GM23248 (cell line): ENCODE measurements at places on chromosomes 1 and 21. TPM values are rescaled to one million over a fixed set of nuclear protein-coding genes. Genes with fewer than 3 reads are reported as not detected.

Gene RCAN1
- polyA plus RNA-seq: 76.3 and 77.3 TPM in 2 replicates

Gene OR2L8
- polyA plus RNA-seq: not detected in 2 replicates

Gene AGPAT3
- 12.2 and 12.3 TPM in 2 replicates for polyA plus RNA-seq

Gene TCEA3
- polyA plus RNA-seq: 21.3 and 23.2 TPM in 2 replicates

Gene C1orf141
- not detected in 2 replicates for polyA plus RNA-seq

Gene TTC22
- polyA plus RNA-seq: not detected in 2 replicates

Gene TNFRSF8
- 0.14 and 0.23 TPM in 2 replicates for polyA plus RNA-seq

Gene SPRR2B
- not detected in 2 replicates for polyA plus RNA-seq

Gene OR2T6
- not detected in 2 replicates for polyA plus RNA-seq

Gene NPPA
- not detected in 2 replicates for polyA plus RNA-seq

Gene ASAP3
- 13.9 and 14.1 TPM in 2 replicates for polyA plus RNA-seq

Gene ZNF648
- not detected in 2 replicates for polyA plus RNA-seq

Gene PTGFRN
- polyA plus RNA-seq: 14.7 and 15.2 TPM in 2 replicates

GRCh38 chr1:23804183-23804835 is 3.8 kb upstream of the GALE start:
- DNase-seq: no peak

GRCh38 chr1:198656500-198656932 is 17.7 kb downstream of the PTPRC start:
- DNase-seq: no peak

DNA sequence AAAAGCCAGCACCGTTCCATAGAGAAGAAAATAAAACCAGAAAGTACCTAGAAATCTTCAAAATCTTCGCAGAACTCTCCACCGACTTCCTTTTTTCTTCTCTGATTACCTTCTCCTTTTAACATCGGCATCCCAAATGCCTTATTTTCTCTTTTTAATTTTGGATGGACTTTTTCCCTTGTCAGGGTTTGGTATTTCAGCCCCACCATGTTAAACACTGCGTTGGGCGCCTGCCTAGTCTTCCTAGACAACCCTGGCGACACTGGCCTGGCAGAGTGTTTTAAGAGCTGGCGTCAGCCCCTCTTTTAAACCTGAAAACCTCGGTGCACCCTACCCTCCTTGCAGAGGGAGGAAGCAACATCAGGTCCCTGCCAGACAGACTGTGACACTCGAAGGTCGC is 66.0 kb upstream of the EFHD2 start:
- peak; percentile 70 for DNase-seq

DNA sequence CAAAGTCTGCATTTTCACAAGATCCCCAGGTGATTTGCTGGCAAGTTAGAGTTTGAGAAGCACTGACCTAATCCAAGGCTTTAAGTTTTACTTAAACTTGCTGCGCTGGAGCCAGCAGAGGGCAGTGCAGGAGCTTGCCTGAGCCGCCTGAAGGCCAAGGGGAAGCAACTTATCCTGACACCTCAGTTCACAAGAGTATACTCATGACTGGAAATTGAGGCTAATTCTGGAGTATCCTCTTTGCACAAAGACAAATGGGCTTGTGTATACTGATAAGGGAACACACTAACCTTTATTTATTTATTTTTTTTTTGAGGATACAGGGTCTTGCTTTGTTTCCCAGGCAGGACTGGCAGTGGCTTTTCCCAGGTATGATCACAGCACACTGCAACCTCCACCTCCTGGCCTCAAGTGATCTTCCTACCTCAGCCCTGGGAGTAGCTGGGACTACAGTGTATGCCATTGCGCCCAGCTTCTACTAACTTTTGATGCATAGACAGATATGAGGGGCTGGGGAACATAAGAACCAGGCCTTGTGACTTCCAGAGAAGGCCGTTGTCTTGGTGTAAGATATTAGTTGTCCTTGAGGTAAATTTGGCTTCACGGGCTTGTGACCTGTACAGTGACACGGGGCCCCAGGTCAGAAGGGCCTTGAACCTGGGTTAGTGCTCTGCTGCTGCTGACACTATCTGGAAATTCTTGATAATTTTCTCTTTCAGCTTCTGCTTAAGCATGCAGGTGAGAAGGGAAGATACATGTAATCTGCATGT is 29.0 kb upstream of the SLAMF1 start:
- DNase-seq: peak; percentile 79

- DNase-seq: no peak
Observed at GRCh38 chr21:45383615-45384201, 21.3 kb upstream of the COL18A1 start.

GRCh38 chr1:2205191-2205952 is 10.8 kb upstream of the FAAP20 start:
- peak; percentile 99 for DNase-seq

DNA sequence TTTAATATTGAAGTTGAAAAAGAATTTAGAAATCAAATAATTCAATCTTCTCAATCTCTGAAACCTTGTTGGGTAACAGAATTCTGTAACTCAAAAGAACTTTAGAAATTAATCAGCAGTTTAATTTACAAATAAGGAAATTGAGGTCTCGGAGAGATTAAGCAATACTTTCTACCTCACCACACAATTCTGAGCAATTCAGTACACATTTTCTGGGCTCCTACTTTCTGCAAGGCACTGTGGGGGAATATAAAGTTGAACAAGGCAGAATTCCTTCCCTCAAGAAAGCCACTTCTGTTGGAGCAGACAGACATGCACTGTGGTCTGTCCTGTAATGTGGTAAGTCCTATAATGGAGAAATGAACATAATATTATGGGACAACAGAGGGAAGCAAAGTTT is 47.7 kb downstream of the MEF2D start:
- no peak for DNase-seq

- DNase-seq: no peak
Observed at GRCh38 chr1:109824349-109825115, 60.8 kb upstream of the EPS8L3 start.

DNA sequence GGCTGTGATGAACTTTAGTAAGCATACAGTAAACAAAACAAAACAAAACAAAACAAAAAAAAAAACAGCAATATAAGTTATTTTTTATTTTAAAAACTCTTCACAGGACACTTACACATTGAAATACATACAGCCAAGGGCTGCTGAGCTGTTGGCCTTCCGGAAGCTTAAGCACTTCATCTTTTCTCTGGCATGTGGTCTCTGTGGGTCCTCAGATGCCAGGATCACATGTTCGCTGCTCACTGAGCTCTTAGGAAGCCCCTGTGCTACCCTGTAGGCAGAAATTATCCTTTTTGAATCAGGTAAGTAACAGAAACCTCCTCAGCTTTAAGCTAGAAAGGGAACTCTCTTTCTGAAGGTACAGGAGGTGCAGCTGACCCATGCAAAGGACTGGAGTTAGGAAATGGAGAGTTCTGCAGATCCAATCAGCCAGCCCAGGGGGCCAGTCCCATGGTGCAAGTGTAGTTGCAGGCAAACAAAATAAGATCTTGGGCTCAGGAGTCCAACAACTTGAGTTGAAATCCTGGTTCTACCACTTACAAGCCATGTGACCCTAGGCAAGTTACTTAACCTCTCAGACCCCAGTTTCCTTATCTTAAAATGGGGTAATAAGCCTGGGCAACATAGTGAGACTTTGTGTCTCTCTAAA is 22.4 kb upstream of the MED18 start:
- DNase-seq: no peak

- no peak for DNase-seq
Observed at GRCh38 chr1:183837062-183837461, 32.1 kb downstream of the RGL1 start.

GRCh38 chr1:12547586-12548225 is 70.3 kb downstream of the DHRS3 start:
- no peak for DNase-seq

GRCh38 chr1:15836772-15837669 is 10.5 kb upstream of the SPEN start:
- DNase-seq: no peak

- DNase-seq: peak; percentile 75
Observed at GRCh38 chr1:153535242-153536011, at the start of gene S100A6. Gene S100A6, minus strand, starts transcription at chr1:153535991. Its CDS starts 652 bp downstream, at chr1:153535339.

- no peak for DNase-seq
Observed at GRCh38 chr1:91189096-91189495, 167.3 kb upstream of the ZNF644 start.

- DNase-seq: peak; percentile 73
Observed at GRCh38 chr21:26715878-26716506, 129.2 kb downstream of the ADAMTS1 start.

DNA sequence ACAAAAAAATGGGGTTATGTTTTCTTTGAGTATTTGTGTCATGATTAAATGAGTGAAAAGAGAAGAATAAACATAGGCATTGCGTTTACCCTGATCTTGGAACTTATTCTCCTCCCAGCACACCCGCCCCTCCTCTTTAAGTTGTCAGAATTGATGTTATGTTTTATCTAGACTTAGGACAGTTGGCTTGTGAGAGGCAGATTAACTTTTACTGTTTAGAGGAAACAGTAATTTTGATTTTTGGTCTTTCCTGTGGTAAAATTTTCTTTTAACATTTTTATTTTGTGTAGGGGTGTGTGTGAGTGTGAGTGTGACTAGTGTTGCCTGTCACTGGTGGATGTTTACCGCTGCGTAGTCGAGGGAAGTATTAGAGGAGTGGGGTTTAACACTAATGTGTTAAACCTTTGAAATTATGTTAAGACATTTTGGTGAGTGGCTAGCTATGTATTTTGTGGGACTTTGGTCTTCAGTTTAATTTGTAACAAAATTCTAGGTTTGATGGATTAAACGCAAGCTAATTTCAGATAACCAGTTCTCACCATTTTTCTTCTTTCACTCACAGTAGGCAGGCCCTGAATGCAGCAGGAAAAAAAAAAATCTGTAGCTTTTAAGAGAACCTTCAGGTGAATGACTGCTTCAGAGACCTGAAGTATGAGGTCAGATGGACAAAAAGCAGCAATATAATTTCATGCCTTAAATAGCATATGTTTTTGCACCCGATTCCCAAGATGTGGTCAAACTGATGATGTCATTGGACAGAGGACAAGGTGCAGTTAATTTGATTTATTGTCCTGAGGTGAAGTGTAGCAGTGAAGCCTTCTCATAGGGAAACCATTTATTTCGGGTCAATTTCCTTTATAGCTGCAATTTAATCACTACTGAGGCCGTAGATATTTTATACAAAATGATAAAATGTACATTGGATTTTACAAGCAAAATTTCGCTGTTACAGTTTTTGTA is 2.7 kb downstream of the POU2F1 start:
- DNase-seq: peak; percentile 48

DNA sequence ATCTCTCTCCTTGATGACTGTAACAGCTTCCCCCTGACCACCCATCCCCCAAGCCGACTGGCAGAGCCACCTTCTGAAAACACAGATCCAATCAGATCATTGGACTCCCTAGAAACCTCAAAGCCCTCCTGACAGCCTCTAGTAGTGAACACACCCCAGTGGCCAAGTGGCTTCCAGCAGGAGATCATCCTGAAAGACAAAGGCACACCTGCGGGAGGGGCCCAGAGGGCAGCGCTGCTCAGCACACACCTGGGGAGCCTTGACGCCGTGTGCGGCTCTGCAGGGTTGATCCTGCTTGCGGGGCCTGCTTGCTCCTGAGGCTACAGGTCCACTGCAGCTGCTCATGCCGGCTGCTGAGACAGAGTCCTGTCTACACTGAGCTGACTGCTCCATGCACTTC is 41.5 kb downstream of the SLC66A1 start:
- DNase-seq: no peak

- DNase-seq: no peak
Observed at GRCh38 chr21:31660259-31660565, 719 bp downstream of the SOD1 start.

DNA sequence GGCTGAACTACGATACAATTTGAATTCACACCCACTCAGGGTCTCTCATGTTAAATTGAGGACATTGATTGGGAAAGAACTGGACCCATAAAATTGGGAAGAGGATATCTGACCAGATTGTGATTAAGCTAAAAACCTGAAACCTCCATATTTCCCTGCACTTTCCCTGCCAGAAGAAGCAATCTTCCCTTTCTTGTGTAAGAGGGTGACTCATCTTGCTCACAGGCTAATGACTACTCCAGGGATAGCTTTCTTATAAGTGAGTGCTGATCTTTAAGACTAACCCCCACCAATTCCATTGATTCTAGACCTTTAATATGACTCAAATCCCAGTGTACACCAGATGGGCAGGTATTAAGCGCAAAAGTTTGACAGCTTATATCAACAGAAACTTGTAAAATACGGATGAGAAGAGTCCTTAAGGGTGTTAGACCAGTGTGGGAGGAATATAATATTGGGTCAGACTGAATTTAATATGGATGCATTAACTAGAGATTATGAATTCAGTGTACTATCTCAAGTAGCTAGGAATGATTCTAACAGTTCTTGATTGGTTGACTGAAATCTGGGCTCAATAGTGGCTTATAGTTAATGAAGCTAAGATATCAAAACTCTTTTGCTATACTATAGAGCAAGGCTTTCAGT is 12.1 kb upstream of the SGIP1 start:
- peak; percentile 93 for DNase-seq

- DNase-seq: no peak
Observed at GRCh38 chr1:216788671-216789070, 65.4 kb upstream of the ESRRG start.

- no peak for DNase-seq
Observed at GRCh38 chr21:42545745-42546144, 32.1 kb downstream of the SLC37A1 start.

- peak; percentile 49 for DNase-seq
Observed at GRCh38 chr1:113683384-113684152, 75.7 kb downstream of the PHTF1 start.

DNA sequence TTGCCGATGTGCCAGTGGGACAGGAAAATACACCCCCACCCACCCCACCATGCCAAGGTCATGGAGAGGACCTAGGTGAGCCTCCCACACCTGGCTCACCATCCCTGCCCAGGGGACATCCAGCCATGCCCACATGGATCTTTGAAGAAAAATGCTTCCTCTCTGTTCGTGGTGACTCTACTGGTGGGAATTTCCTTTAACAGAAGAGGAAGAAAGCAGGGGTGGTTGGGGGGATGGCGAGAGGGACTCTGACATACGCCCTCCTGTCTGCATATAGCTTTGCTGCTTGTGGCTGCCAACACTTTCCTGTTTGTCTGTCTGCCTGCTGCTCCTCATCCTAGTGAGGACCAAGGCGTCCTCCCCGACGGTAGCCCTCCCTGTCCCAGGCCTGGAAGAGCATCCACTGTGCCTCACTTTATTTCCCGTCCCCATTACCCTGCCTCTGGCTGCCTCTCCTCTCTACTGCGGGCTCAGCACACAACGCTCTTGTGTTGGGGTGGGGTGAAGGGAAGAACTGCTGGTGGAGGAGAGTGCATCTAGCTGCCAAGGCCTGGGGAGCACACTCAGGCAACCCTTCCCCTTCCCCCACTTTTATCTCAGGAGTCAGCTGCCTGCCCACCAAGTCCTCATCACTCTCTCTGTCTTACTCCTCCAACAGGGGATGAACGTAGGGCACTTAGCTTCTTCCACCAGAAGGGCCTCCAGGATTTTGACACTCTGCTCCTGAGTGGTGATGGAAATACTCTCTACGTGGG is 2.5 kb downstream of the SEMA4A start:
- no peak for DNase-seq

- DNase-seq: no peak
Observed at GRCh38 chr1:39980555-39981313, 25.8 kb downstream of the MFSD2A start.
